Dorsolateral prefrontal cortex (tissue), 122 donors: ENCODE measurements at places on chromosomes 2 and 18.

- no peak for DNase-seq
Measured at GRCh38 chr2:216880509-216881184, 20.8 kb upstream of the TNP1 start.

DNA sequence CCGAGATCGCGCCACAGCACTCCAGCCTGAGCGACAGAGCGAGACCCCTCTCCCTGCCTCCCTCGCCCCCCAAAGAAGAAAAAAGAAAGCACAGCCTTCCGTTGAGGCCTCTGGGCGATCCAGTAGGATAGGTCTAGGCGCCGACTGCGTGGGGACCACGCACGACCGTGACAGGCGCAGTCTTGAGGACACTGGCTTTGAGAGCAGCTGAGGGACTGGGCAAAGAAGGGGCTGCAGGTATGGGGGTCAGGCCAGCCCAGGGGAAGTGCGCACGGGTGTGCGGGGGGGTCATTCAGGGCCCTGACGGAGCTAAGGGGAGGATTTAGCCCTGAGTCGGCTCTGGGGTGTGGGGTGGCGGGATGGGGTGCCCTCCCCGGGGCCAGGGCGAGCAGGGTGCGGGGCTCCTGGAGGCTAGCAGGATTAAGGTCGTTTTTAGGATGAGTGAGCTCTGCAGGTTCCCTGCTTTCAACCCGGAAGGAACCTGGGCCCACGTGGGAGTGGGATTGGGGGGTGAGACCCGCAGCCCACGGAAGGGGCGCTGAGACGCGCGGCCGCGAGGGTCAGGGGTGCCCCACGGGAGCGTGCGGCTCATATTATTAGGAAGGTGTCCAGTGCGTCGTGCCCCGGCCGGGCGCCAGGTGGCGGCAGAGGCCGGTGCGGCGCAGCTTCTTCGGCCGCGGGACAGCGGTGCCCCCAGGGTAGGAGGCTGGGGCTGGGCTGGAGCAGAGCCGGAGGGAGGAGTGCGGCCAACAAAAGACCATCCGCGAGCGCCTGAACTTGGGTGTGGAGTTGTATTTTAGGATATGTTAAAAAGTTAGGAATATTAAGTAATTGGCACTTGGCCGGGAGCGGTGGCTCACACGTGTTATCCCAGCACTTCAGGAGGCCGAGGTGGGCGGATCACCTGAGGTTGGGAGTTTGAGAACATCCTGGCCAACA, 20.5 kb upstream of the ZNF236 start:
- peak; percentile 31 for DNase-seq

- DNase-seq: peak; percentile 30
Measured at GRCh38 chr2:69177785-69178636, 165.0 kb downstream of the ANTXR1 start.

DNA sequence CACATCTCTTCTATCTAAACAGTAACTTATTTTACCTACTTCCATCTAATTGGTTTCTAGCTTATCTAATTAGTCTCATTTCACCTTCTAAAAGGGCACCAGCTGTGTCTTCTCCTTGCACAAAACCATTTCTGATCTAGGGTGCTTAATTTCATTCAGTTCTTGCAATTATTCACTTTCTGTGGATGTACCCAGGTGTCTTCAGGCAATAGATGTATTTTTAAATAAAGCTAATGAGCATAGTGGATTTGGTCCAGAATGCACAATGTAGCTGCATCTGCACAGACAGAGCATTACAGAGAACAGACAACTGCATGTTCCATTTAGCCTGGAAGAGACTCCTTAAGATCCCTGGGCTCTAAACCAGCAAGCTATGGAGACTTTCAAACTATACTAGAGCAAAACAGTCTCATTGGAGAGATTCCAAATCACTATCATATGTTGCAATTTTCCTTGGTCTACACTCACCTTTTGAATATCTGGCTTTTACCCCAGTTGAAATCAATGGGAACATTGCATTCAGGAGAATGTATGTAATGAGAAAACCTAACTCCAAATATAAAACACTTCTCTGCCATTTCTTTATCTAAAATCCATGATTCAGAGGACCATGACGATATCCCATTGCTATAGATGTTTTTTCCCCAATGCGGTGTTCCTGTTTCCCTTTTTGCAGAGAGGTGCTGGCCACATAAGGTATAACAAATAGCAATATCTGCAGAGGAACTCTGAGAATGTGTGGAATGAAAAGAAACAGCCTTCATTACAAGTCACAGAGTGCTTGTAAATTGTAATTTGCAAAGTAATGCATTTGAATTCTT, 3.5 kb upstream of the RFX8 start:
- DNase-seq: no peak

GRCh38 chr2:186575302-186575701, 14.6 kb upstream of the ITGAV start:
- no peak for DNase-seq

DNA sequence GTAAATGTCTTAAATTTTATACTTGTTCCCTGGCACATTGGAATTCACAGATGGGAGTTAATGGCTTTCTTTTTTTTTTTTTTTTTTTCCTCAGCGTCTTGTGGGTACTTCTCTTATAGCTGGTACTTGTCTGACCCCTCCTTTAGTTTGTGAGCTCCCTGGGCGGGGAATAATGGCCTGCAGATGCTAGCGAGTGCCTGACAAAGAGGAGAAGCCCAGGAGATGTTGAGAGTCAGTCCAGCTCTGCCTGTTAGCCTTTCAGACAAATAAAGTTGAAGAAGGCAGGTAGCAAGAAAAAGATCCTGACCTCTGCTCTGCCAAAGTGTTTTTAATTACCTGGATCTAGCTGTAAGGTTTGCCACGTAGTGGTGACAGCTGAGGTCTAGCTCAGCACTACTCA, 6.6 kb downstream of the BCL2L11 start:
- DNase-seq: no peak

DNA sequence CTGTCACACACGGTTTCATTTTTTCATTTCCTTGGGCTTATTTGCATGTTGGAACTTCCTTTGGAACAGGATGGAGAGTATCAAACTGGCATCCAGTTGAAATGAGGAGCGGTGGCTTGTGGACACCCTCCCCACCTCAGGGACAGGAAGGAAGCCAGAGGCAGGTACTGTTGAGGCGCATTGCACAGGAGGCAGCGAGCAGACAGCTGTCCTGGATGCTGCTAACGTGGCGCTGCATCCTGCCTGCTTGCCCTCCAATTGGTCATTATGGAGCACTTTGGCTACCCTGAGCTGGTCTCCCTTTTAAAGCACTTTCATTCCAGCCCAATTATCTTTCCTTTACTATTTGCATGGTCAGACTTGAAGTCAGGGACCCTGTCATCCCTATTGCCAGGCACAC, 80.7 kb upstream of the ITGA4 start:
- DNase-seq: no peak

- DNase-seq: no peak
Measured at GRCh38 chr2:59684116-59684770, 869.2 kb downstream of the BCL11A start.

- DNase-seq: no peak
Measured at GRCh38 chr2:18611604-18612003, 22.2 kb upstream of the NT5C1B start.

DNA sequence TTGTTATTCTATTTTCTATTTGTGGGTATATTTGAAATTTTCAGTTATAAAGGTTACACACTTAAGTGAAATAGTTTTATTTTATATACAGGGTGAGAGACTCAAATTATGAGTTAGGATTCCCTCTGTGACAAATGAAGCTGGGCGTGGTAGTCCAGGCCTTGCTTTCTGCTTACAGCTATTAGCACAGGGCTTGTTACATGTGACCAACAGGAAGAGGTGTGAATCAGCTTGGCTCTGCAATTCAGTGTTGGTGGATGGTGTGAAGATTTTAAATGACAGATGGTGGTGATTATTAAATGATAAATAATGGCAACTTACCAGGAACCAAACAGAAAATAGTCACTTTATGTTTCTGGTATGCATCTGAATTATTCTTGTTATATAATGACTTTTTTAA, 64.4 kb upstream of the NOSTRIN start:
- no peak for DNase-seq

DNA sequence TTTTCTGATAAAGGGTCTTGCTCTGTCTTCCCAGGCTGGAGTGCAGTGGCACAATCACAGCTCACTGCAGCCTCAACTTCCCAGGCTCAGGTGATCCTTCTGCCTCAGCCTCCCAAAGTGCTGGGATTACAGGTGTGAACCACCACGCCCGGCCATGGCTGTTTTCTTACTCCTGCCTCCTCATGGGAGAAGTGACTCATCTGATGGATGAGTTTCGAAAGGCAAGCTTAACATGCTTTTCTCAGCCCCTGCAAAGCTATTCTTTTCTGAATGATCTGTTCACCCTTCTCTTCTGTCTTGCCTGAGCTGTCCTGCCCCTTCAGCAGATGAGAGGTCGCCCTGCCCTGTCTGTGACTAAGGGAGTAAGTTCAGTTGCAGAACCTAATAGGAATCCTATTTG, 929 bp upstream of the CREG2 start:
- no peak for DNase-seq

DNA sequence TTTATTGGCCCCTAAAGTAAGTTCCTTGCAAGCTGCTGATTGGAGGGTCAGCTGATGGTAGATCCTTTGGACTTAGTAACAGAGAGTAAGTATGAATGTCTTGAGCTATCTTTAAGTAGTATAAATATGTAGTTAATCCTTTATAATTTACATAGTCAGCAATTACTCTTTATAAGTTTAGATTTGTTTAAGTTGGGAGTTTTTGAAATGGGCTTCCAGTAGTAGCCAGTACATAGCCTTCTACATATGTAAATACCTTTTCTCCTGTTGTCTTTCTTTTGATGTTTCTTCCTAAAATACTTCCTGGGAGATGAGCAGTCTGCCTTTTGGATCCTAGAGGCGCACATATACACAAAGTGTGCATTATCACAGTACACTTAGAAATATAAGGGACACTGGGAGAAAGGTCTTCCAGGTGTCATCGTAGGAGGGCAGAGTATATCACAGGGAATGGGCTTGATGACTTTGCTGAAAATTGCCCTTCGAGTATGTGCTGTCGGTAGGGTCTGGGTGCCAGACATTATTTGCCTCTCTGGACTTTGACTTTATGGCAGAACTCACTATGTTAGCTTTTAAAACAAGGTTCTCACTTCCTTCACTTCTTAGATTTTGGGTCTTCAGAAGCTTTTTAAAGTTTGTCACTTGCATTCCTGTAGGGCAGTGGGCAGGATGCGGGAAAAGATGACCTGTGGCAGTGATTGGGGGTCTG, 21.6 kb downstream of the TTLL4 start:
- no peak for DNase-seq
